ENCODE measurements at places on chromosomes 1 and 21. TPM values are rescaled to one million over a fixed set of nuclear protein-coding genes. Genes with fewer than 3 reads are reported as not detected.

Gene SRGAP2C
- total RNA-seq: 18.8 TPM

Gene PTGER3
- total RNA-seq: 10.6 TPM

Gene CASQ2
- total RNA-seq: 147 TPM

Gene PIP5K1A
- 46.3 TPM for total RNA-seq

Gene DCDC2B
- total RNA-seq: not detected

Gene TRIM58
- total RNA-seq: 9.1 TPM

Gene GPR89B
- 25.8 TPM for total RNA-seq

Gene TLR5
- 5.3 TPM for total RNA-seq

Gene ERICH3
- total RNA-seq: 0.13 TPM

Gene CLCNKB
- total RNA-seq: 0.40 TPM

Gene AUNIP
- 0.52 TPM for total RNA-seq

Gene CFHR1
- total RNA-seq: not detected

Gene ST7L
- total RNA-seq: 34.1 TPM

DNA sequence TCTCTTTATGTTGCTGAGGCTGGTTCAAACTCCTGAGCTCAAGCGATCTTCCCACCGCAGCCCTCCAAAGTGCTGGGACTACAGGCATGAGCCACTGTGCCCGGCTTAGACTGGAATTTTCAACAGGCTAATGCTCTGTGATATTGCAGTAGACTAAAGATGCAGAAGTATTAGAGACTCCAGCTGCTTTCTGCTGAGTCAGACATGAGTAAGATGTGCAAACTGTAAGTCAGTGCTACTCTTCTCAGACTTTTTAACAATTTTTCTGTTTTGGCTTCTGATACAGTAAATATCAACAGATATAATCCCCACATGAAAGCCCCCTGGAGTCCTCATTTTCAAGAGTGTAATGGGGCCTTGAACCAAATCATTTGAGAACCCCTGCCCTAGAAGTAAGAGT, 29.3 kb upstream of the NLRP3 start:
- no peak for ATAC-seq
- no peak overlapping the region for H3K27ac ChIP-seq
- H3K27me3 ChIP-seq: peaks cover 4% of the 10 kb centered on the region
- H3K36me3 ChIP-seq: no peaks in the 10 kb centered on the region
- no peak overlapping the region for H3K4me3 ChIP-seq

GRCh38 chr1:16607433-16607851, 5.9 kb downstream of the NBPF1 start:
- no peaks in the 10 kb centered on the region for H3K36me3 ChIP-seq
- ATAC-seq: no peak
- H3K27ac ChIP-seq: no peak overlapping the region

DNA sequence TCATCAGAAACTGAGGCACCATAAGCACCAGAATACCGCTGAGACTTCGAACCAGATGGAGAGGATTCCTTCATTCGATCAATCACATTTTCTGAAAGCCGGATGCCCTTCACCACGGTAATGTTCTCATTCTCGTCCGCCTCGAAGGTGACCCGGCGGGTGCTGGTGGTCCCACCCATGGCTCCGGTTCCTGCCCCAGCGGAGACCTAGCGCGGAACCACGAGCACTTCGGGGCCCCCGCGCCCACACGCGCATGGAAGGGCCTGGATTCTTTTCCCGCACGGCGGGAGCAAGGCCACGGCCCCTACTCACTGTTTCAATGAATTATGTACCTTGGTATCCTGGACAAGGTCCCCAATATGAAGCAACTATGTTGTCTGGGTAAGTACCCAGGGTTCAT, 33.1 kb upstream of the WDTC1 start:
- ATAC-seq: no peak
- no peaks in the 10 kb centered on the region for H3K4me1 ChIP-seq
- no peaks in the 10 kb centered on the region for H3K27me3 ChIP-seq

DNA sequence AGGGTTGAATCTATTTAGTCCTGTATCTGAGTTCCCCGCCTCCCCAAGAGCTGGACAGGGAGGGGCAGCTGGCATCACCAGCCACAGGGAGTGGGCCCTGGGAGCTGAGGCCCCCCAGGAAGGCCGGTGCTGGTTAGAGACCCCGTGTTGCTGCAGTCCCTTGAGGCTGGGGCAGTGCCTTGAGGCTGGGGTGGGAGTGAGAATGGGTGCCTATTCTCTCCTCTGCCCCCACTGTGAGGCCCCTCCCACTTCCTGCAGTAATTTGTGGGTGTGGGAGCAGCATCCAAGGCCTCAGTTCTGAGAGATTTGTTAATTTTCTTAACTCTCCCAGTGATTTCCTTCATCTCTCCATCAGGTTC, 2.5 kb upstream of the TRAPPC3 start:
- H3K4me3 ChIP-seq: no peak overlapping the region
- no peak for ATAC-seq
- peak overlapping the region; percentile 98 for H3K27ac ChIP-seq
- H3K27me3 ChIP-seq: no peaks in the 10 kb centered on the region

- no peaks in the 10 kb centered on the region for H3K27me3 ChIP-seq
- H3K4me1 ChIP-seq: no peaks in the 10 kb centered on the region
- no peak for ATAC-seq
- H3K27ac ChIP-seq: no peak overlapping the region
Measured at GRCh38 chr1:86942743-86943142, 28.3 kb downstream of the HS2ST1 start.

GRCh38 chr1:235502601-235503402, 1.4 kb downstream of the B3GALNT2 start:
- no peaks in the 10 kb centered on the region for H3K27me3 ChIP-seq
- H3K4me3 ChIP-seq: peak overlapping the region; percentile 97
- no peaks in the 10 kb centered on the region for H3K36me3 ChIP-seq
- no peaks in the 10 kb centered on the region for H3K4me1 ChIP-seq
- peak overlapping the region; percentile 100 for H3K27ac ChIP-seq

GRCh38 chr1:4150262-4150661, 250.2 kb upstream of the C1orf174 start:
- ATAC-seq: no peak
- H3K27ac ChIP-seq: no peak overlapping the region
- H3K36me3 ChIP-seq: no peaks in the 10 kb centered on the region
- no peak overlapping the region for H3K4me3 ChIP-seq
- H3K4me1 ChIP-seq: no peaks in the 10 kb centered on the region

GRCh38 chr1:47915677-47916353, 81.4 kb downstream of the TRABD2B start:
- no peak overlapping the region for H3K4me3 ChIP-seq
- H3K4me1 ChIP-seq: no peaks in the 10 kb centered on the region
- no peaks in the 10 kb centered on the region for H3K27me3 ChIP-seq

GRCh38 chr1:1399872-1400575, 889 bp upstream of the CCNL2 start:
- peak overlapping the region; percentile 89 for H3K27ac ChIP-seq
- peaks cover 78% of the 10 kb centered on the region for H3K36me3 ChIP-seq
- H3K27me3 ChIP-seq: no peaks in the 10 kb centered on the region
- no peak for ATAC-seq
- H3K4me3 ChIP-seq: peak overlapping the region; percentile 93
- no peaks in the 10 kb centered on the region for H3K4me1 ChIP-seq

DNA sequence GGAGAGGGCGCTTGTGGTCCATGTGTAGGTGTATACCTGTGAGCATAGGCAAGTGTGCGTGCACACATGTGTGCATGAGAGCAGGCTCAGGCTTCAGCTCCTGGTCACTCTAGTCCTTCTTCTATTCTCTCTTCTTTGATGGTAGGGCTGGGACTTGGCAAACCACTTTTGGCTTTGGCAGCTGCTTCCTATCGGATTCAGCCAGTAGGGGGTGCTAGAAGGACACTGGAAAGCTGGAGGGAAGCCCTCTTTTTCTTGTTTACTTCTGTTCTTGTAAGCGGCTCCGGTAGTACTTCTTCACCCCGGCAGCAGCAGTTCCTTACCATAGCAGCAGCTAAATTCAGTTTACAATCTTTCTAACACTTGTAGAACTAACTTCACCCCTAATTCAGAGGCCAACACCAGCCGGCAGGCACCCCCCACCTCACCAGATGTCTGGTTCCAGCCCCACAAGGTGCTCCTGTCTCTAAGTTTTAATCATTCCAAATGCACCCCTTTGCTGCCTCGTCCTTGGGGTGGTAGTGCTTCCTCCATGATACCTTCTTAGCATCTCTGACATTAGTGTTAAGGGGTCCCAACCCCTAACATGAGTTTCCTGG, 25.1 kb downstream of the NENF start:
- no peaks in the 10 kb centered on the region for H3K36me3 ChIP-seq
- H3K4me1 ChIP-seq: peaks cover 19% of the 10 kb centered on the region
- no peak overlapping the region for H3K27ac ChIP-seq
- H3K27me3 ChIP-seq: no peaks in the 10 kb centered on the region
- ATAC-seq: no peak

GRCh38 chr21:38494703-38495102, 3.6 kb downstream of the ERG start:
- no peak overlapping the region for H3K27ac ChIP-seq
- peak overlapping the region; percentile 43 for H3K4me3 ChIP-seq
- H3K36me3 ChIP-seq: no peaks in the 10 kb centered on the region
- no peaks in the 10 kb centered on the region for H3K27me3 ChIP-seq

- no peak for ATAC-seq
- H3K4me3 ChIP-seq: no peak overlapping the region
- H3K36me3 ChIP-seq: no peaks in the 10 kb centered on the region
- no peak overlapping the region for H3K27ac ChIP-seq
- no peaks in the 10 kb centered on the region for H3K27me3 ChIP-seq
- H3K4me1 ChIP-seq: no peaks in the 10 kb centered on the region
Measured at GRCh38 chr1:118100686-118101514, 84.1 kb downstream of the SPAG17 start.

- H3K27ac ChIP-seq: no peak overlapping the region
- no peaks in the 10 kb centered on the region for H3K27me3 ChIP-seq
- no peak for ATAC-seq
- no peak overlapping the region for H3K4me3 ChIP-seq
- no peaks in the 10 kb centered on the region for H3K36me3 ChIP-seq
Measured at GRCh38 chr1:216049741-216050430, 373.4 kb downstream of the USH2A start.

DNA sequence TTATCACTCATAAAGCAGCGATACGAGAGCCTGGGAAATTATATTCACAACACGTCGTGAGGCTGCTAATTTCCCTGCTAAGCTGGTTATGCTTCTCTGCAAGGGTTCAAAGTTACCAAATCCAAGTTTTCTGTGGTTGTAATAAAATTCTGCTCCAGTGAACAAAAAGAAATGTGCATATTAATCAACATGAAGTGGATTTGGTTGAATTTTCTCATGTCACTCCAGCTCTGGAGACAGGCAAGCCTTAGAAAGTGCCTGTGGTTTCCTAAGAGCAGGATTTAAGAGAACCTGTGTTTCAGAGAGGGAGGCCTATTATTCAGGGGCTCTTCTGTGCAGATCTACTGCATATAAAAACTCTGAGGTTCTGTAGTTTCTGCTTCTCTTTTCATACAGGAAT, 87.5 kb downstream of the WLS start:
- H3K4me3 ChIP-seq: no peak overlapping the region
- H3K4me1 ChIP-seq: peaks cover 25% of the 10 kb centered on the region
- H3K27me3 ChIP-seq: no peaks in the 10 kb centered on the region

- H3K4me3 ChIP-seq: no peak overlapping the region
- no peaks in the 10 kb centered on the region for H3K4me1 ChIP-seq
- H3K36me3 ChIP-seq: no peaks in the 10 kb centered on the region
Measured at GRCh38 chr21:15134701-15135470, 70.1 kb upstream of the NRIP1 start.

- no peak overlapping the region for H3K27ac ChIP-seq
- H3K36me3 ChIP-seq: no peaks in the 10 kb centered on the region
- no peak overlapping the region for H3K4me3 ChIP-seq
- H3K27me3 ChIP-seq: peaks cover 5% of the 10 kb centered on the region
- ATAC-seq: no peak
Measured at GRCh38 chr1:160653620-160654016, 6.8 kb upstream of the SLAMF1 start.

GRCh38 chr21:45836694-45837670, 144.6 kb upstream of the COL6A1 start:
- no peak overlapping the region for H3K4me3 ChIP-seq
- H3K36me3 ChIP-seq: no peaks in the 10 kb centered on the region
- H3K27ac ChIP-seq: no peak overlapping the region
- H3K27me3 ChIP-seq: no peaks in the 10 kb centered on the region
- H3K4me1 ChIP-seq: no peaks in the 10 kb centered on the region

All from gastroesophageal sphincter (tissue), 4 donors.